ENCODE measurements at places on chromosomes 12 and 14.

- peak; percentile 34 for DNase-seq
Observed at GRCh38 chr14:30005114-30005808, 77.6 kb upstream of the PRKD1 start.

DNA sequence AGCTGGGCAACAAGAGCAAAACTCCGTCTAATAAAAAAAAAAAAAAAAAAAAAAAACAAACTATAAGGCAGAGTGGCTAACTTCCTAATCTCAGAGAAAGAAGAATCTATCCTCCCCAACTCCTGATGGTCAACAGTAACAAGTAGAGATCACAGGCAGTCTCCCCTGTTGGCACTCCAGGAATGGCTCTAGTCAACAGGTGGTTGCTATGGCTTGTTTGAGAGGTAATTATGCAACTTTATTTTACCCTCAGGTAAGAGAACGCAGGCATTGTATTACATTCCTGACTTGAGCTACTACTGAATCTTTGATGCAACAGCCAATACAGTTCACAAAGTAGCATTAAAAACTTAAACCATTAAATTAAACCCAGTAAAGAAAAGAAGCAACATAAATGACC lies 180.3 kb downstream of the DICER1 start:
- no peak for DNase-seq

GRCh38 chr12:50219544-50219943 lies 52.4 kb upstream of the CERS5 start:
- no peak for DNase-seq

DNA sequence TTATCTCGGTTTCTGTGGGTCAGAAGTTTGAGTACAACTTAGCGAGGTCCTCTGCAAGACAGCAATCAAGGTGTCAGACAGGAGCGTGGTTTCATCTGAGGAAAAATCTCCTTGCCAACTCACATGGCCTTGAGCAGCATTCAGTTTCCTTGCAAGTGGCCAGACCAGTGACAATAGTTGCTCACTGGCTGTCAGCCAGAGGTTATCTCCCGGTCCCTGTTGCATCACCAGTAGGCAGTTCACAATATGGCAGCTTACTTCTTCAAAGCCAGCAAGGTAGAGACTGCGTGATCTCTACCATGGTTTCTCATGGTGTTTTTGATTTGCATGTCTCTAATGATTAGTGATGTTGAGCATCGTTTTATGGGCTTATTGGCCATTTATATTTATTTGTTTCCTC lies 143.8 kb upstream of the DAAM1 start:
- DNase-seq = no peak

- DNase-seq = no peak
Observed at GRCh38 chr12:11813438-11813813, 164.0 kb downstream of the ETV6 start.

DNA sequence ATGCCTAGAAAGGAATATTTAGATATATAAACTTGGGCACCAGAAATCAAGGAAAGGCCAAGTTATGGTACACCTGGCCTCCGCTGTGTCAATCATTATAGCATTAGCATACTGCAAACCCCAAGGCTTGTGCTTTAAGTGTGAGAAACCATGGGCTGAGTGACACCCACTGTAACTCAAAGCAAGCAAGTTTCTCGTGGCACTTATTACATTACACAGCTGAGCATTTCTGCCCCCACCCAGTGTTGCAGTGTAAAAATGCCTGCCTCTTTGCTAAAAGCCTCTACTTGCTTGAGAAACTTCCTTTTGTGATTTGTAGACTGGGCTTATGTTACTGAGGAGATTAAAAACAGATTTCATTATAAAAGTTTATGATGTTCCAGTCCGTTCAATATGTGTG lies 122.0 kb downstream of the TGFB3 start:
- DNase-seq = no peak

DNA sequence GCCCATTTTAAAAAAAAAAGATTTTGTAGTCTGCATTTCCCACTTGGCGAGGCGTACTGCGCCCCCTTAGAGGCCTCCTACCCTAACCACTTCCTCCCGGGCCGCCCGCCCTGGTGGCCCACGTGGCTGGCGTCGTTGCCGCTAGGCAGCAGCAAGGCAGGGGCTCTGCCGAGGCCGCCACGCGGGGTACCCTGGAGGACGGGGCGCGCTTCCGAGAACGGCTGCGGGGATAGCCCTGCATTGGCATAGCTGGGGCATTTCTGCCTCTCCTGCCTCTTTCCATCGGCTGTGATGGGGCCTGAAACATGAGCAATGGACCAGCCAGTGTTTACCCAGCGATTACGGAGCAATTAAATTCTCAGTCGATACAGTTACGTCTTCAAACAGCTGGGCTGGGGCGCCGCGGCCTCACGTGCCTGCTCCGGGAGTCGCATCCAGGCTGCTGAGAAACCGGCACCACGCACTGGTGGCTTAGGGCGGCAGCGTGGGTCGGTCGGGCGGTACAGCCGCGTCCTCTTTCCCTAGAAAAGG lies 38.0 kb downstream of the IQSEC3 start:
- DNase-seq = no peak

DNA sequence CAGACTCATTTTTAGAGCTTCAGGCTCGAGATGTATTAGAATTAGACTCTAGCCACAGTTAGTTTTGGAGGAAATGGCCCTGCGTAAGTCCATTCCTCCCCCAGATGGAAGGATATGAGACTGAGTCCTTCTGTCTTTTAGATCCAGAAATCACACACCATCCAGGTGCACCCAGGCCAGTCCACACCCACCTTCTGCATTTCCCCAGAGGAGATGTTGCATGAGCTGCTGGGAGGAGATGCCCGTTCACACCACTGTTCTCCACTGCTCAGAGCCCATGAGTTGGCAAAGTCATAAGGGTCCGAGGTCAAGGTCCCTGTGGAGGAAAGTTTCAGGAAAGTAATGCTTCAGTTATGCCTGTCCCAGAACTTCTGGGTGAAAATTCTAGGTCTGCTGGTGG lies 29.2 kb downstream of the VWF start:
- DNase-seq = no peak

DNA sequence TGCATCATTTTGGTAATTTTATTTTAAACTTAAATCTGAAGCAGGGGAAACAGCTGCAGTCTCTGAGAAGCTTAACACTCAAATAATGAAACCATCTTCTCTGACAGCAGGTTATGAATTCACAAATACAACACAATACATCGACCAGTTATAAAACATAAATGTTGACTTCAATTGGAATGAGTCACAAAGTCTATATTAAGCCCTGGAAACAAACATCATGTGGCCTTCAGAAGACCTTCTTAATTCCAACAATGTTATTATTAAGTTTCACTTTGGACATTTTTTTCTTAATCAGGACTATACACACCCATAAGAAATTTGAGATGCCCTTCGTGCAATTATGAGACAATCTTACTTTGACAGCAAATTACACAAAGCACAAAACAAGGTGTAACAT lies 68.9 kb downstream of the CEP128 start:
- no peak for DNase-seq

- DNase-seq = no peak
Observed at GRCh38 chr14:71754422-71755095, 177.7 kb upstream of the RGS6 start.

- peak; percentile 73 for DNase-seq
Observed at GRCh38 chr12:53047221-53048032, 2.4 kb upstream of the TNS2 start.

DNA sequence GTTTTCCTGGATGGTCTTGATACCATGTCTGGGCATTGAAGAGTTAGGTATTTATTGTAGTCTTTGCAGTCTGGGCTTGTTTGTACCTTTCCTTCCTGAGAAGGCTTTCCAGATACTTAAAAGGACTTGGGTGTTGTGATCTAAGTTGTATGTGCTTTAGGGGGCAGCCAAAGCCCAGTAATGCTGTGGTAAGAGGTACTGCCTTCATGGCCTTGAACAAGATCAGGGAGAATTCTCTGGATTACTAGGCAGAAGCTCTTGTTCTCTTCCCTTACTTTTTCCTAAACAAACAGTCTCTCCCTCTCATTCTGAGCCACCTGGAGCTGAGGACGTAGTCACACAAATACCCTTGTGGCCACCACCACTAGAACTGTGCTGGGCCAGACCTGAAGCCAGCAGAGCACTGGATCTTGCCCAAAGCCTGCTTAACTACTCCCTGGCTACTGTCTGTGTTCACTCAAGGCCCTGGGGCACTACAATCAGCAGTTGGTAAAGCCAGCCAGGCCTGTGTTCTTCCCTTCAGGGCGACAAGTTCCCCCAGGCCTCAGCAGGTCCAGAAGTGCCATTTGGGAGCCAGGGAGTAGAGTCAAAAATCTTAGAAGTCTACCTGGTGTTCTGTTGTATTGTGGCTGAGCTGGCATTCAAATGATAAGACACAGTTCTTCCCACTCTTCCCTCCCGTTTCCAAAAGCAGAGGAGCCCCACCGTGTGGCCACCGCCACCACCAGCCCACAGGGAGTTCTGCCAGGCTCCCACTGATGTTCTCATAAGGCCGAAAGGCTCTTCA lies 11.4 kb downstream of the PRORP start:
- DNase-seq = no peak

- no peak for DNase-seq
Observed at GRCh38 chr14:65962952-65963351, 523.2 kb upstream of the CCDC196 start.

DNA sequence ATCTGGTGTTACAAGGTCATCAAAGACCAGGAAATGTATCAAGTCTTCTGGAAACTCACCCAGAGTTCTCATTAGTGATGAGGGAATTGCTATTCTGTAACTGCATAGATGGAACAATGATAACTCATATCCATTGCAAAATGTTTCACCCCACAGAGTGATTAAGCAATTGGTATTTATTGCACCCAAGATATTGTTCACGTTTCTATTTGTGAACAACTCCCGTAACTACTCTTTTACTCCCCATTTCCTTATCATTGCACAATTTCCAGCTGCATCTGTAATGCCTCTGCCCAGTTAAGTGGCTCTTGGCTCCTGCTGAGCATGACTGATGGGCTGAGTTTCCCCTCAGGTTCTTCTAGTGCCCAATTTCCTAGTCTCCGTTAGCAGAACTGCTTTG lies 108.7 kb upstream of the PRICKLE1 start:
- DNase-seq = no peak

DNA sequence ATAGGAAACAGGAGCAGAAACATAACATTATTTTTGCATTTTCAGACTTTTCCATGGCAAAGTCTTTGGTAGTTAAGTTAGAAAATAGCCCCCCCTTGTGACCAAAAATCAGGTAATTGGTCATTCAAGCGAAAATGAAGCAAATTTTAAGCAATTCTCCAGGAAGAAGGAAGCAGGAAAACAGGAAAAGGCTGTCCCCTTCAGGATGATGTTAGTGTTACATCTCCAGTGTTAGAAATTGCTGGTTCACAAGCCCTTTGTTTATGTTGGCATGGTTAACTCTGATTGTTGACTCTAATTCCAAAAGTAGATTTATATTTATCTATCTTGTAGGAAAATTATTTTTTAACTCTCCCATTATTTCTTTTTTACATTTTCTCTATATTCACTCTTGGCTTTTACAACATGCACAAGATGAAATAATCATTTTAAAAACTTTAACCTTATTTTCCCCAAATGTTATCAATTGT lies 18.8 kb upstream of the GAS2L3 start:
- DNase-seq = peak; percentile 62

DNA sequence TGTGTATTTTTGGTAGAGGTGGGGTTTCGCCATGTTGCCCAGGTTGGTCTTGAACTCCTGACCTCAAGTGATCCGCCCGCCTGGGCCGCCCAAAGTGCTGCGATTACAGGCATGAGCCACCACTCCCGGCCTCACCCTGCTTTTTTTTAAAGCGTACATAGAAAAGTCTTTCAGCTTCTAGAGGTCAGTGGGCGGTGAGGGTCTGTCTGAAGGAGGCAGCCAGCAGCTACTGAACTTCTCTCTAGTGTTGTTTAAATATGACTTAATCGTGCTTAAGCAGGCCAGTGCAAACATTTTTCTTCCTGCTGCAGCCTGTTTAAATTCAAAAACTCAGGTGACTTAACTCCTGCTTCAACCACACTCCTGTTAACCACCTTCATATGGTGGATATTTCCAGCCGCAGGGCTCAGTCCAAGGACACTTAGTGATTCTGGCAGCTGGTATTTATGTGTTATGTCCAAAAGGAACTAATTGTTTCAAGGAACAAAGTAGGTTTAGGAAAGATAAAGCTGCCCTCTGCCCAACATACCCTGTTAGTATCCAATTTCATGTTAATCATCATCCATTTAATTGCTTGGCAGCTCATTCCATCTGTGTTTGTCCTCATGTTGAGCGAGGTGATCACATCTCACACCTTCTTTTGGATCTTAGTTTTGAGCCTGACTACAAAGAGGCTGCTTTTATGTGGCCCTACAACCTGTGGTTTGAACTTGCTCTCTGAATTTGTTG lies 2.0 kb downstream of the PRKAB1 start:
- DNase-seq = no peak

- DNase-seq = no peak
Observed at GRCh38 chr12:93741659-93742109, 64.5 kb downstream of the CRADD start.

- peak; percentile 54 for DNase-seq
Observed at GRCh38 chr12:46908236-46908935, 82.6 kb upstream of the SLC38A4 start.

- peak; percentile 29 for DNase-seq
Observed at GRCh38 chr12:66823857-66824570, 145.1 kb upstream of the GRIP1 start.

- no peak for DNase-seq
Observed at GRCh38 chr12:118970856-118971255, 10.5 kb upstream of the SRRM4 start.

DNA sequence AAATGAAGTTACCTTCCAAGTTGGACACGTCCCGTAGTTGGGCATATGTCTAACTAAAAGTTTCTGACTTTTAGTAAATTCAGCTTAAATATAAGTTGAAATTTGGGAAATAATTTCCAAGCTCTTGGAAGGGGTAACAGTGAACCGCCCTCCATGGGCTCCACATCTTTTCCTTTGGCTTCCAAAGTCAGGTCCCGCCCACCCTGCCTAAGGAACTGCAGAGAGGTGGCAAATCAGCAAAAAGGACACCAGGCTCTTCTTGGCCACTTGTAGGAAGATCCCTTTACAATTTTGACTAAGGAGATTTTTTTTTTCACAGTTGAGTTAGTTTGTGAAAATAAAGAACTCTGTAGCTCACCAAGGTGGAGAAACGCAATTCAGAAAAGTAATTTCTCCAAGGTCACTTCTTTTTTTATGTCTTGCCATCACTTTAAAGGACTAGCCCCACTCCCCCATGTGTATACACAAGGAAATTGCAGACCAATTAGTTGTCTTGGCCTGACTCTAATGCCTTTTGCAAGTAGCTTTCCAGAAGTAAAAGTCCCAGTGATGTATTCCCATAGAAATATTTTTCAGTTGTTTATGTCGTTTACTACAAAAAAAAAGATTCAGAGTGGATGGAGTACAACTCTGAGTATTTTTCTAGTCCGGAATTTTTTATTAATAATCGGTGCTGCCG lies 181.2 kb downstream of the PELI2 start:
- DNase-seq = no peak

GRCh38 chr14:23070262-23071129 lies 13.2 kb upstream of the CDH24 start:
- no peak for DNase-seq

DNA sequence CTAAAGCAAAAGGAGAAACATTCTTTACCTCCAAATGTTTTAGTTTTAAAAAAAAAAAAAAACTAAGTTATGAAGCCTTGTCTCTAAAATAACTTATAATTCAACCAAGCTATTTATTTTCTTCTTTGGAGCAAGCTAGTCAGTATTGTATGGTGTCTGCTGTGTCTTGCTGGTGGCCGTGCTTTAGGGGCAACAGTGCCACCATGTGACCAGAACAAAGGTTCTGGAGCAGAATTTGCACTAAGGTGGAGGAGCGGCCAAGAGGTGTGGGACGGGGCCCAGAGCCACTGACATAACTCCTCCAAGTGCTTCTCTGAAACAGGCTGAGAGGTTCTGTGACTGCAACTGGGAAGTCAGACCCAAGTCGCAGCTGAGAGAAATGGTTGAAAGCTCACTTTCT lies 4.5 kb downstream of the FICD start:
- no peak for DNase-seq

Measured in HS-27A (cell line).